ENCODE measurements at places on chromosomes 16 and 17.

DNA sequence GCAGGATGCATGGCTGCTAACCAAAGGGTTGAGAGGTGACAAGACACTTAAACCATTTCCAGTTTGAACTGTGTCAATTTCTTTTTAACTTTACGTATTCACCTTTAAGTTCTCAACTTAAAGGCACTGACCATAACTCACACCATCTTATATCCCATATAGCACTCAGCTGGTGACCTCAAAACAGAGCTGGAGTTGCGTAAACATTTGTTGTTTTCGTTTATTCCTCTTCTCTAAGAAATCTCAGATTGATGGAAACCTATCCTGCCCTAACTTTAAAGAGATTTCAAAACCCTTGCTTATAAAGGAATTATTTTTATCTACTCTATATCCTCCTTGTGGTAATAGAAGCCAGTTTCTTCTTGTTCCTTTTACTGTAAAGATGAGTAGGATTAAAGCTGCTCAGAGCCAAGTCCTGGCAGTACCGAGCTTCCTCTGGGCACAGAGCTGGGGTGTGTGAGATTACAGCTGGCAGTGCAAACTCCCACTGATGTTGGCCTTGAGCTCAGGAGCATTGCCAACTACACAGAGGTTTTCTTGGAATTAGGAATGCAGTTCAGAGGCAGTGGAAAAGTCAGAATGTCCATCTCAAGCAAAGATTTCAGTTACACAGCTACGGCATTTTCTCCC, 1.3 kb downstream of the KCTD2 start:
- H3K36me3 ChIP-seq = peaks cover 5% of the 10 kb centered on the region
- H3K27me3 ChIP-seq = no peaks in the 10 kb centered on the region
- H3K4me3 ChIP-seq = peak overlapping the region; percentile 100
- DNase-seq = no peak

DNA sequence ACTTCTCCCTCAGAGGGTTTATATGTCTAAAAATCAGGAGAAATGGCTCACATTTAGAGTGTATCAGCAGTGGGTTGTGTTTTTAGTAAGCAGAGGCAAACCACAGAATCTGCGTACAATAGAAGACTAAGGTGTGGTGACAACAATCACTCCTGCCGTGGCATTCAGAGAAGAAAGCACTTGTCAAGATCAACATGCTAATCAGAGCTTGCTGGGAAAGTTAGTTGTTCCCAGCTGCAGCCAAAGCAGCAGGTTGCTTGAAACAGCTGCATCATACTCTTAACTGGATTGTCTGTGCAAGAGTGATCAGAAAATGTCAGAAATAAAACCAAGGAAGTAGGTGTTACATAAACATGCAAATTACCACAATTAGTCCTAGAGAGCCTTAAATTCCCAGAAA, 616.4 kb downstream of the CDH8 start:
- H3K4me3 ChIP-seq = no peak overlapping the region
- no peaks in the 10 kb centered on the region for H3K4me1 ChIP-seq
- DNase-seq = no peak
- H3K27me3 ChIP-seq = no peaks in the 10 kb centered on the region
- H3K36me3 ChIP-seq = no peaks in the 10 kb centered on the region

DNA sequence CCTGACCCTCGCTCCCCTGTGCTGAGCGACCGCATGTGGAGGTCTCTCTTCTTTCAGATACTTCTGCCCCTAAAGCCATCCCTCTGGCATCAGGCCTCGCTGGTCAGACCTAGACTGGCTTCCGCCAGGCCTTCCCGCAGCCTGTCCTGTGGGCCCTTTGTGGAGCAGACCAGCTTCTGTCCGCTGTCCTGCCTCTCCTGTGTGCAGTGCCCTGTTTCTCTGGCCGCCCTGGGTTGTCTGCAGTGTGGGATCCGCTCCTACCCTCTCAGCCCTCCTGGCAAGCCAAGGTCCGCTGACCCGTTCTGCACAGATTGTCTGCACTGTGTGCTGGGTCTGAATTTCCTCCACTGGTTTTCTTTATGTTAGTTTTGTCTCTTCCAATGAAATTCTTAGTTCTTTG, 21.5 kb upstream of the MC1R start:
- H3K36me3 ChIP-seq = peaks cover 21% of the 10 kb centered on the region
- no peak overlapping the region for H3K27ac ChIP-seq
- no peak overlapping the region for H3K4me3 ChIP-seq
- no peaks in the 10 kb centered on the region for H3K4me1 ChIP-seq
- no peak for DNase-seq

DNA sequence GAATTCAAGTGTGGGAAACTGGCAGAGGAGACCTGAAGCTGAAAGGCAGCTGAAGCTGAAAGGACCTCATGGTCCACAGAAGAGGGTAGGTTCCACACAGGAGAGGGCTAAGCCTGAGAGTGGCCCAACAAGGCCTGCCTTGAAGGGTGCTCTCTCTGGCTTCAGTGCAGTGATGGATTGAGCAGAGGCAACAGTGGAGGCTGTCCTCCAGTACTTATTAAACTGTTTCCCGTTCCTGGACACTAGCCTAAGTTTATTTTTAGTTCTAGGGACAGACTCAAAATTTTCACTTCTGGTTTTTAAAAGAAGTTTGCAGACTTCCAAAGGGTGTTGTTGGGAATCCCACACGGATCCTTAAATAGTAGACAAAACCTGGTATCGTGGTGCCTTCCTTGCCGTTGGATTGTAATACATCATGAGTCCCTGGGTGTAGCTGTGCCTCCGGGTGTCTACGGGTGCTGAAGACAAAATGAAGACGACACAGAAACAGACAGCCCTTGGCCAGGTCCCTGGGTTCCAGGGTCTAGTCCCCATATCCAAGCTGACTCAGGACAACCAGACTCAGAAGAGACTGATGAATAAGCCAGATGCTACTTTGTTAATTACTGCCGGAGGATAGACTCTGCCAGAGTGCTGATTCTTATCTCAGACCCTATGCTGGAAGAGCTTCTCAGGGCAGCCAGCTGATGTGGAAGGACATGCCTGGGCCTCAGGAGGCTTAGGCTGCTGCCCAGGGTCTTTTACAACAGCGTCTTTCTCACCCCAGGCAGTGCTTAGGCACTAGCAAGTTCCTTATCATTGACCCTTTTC, 7.1 kb upstream of the CMTM4 start:
- DNase-seq = no peak
- no peaks in the 10 kb centered on the region for H3K36me3 ChIP-seq
- H3K27me3 ChIP-seq = no peaks in the 10 kb centered on the region
- H3K4me1 ChIP-seq = no peaks in the 10 kb centered on the region
- H3K27ac ChIP-seq = no peak overlapping the region

- H3K4me1 ChIP-seq = peaks cover 30% of the 10 kb centered on the region
- no peak overlapping the region for H3K27ac ChIP-seq
- H3K27me3 ChIP-seq = no peaks in the 10 kb centered on the region
- H3K4me3 ChIP-seq = peak overlapping the region; percentile 92
- DNase-seq = peak; percentile 52
- 0 out of 2 replicates have a peak, but pooled peaks cover 7% of the 10 kb centered on the region for H3K36me3 ChIP-seq
Observed at GRCh38 chr16:48608452-48608851, 1.5 kb downstream of the N4BP1 start.

DNA sequence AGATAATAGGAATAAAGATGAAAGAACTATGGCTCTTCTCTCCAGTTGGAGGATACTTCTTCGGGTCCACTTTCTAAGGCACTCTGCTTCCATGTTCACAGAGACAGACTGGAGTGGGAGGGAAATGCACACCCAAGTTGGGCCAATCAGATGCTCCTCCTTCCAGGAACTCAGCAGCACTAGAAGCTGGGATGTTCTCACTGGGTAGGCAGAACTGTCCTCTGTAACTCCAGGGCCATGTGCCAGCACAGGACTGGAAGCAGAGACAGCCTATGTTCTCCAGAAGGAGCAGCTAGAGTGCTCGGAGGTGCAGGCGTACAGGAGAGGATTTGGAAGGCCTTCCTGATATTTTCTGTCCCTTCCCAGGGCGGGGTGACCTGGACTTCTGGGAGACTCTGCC, 49.9 kb upstream of the SREBF1 start:
- H3K27ac ChIP-seq = no peak overlapping the region
- no peak overlapping the region for H3K4me3 ChIP-seq
- peaks cover 51% of the 10 kb centered on the region for H3K4me1 ChIP-seq
- DNase-seq = no peak
- no peaks in the 10 kb centered on the region for H3K36me3 ChIP-seq
- no peaks in the 10 kb centered on the region for H3K27me3 ChIP-seq

DNA sequence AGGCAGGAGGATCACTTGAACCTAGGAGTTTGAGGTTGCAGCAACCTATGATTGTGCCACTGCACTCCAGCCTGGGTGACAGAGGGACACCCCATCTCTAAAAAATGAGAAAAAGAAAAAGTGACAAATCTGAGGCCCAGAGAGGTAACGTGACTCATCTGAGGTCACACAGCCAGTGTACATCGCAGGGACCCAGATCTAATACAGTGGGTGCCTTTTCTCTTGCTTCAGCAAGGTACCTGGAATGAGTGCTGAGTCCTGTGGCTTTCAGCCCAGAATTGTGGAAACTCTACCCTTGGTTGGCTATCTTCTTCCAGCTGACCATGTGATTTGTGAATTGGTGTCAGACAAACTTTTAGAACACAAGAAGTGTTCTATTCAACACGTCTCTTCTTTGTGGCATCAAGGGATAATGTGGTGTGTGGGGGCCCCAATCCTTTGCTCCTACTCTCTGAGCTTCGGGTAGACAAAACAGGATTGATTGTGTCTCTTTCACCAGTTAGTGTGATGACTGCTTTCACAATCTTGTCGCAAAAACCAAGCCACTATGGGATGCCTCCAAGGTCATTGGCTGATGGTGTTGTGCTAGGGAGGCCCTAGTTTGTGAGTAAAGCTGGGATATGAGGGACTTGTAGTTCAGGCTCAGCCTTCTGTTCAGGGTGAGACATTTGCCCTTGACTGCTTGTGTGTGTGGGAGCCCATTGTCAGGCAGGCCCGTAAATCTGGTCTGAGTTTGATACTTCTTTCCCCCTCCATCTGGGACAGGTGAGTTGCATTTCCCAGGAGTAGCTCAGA, 71.0 kb downstream of the MSI2 start:
- no peaks in the 10 kb centered on the region for H3K27me3 ChIP-seq
- H3K4me3 ChIP-seq = no peak overlapping the region
- H3K4me1 ChIP-seq = peaks cover 39% of the 10 kb centered on the region
- DNase-seq = no peak
- no peaks in the 10 kb centered on the region for H3K36me3 ChIP-seq

DNA sequence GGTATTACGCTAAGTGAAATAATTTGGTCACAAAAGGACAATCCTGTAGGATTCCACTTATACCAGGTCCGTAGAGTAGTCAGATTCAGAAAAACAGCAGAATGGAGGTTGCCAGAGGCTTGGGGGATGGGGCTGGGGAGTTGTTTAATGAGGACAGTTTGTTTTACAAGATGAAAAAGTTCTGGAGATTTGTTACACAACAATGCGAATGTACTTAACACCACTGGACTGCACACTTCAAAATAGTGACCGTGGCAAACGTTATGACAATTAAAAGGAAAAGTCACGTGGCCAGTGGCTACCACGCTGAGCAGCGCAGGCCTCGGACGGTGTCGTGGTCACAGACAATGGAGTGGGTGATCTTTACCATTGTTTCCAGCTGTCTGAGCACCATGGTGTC, 338.1 kb downstream of the SEC14L1 start:
- peaks cover 17% of the 10 kb centered on the region for H3K36me3 ChIP-seq
- DNase-seq = no peak
- no peak overlapping the region for H3K4me3 ChIP-seq
- H3K27me3 ChIP-seq = no peaks in the 10 kb centered on the region
- no peak overlapping the region for H3K27ac ChIP-seq

GRCh38 chr17:16486373-16487250, 5.4 kb downstream of the LRRC75A start:
- no peak overlapping the region for H3K27ac ChIP-seq
- DNase-seq = no peak
- no peaks in the 10 kb centered on the region for H3K27me3 ChIP-seq
- no peak overlapping the region for H3K4me3 ChIP-seq
- no peaks in the 10 kb centered on the region for H3K36me3 ChIP-seq

All from Karpas-422 (cell line).